ENCODE measurements at places on chromosomes 2 and 18.
A peak's percentile ranks its signal among the peaks of the same experiment; 100 is the strongest.

DNA sequence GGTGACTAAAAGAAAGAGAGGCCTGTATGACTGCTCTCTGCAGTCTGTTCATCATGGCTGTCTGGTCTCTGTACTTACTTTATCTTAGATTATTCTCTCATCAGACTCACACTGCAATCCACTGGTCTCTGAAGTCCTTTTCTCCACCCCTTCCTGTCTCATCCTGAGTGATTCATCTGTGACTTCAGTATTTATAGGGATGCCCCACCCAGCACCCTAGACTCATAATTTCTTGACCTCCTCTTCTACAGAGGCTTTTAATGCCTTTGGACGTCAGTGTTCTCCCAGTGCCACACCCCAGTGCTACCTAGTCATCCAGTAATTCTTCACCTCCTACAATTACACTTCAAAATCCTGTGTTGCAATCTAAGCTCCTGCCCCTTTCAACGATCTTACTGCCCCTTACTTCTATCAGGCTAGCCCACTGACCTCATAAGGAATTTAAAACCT is 14.9 kb upstream of the ITPRID2 start:
- DNase-seq = no peak

GRCh38 chr2:144595686-144596072 is 75.8 kb upstream of the ZEB2 start:
- no peak for DNase-seq

- no peak for DNase-seq
Measured at GRCh38 chr2:119739580-119740255, 20.0 kb upstream of the PTPN4 start.

DNA sequence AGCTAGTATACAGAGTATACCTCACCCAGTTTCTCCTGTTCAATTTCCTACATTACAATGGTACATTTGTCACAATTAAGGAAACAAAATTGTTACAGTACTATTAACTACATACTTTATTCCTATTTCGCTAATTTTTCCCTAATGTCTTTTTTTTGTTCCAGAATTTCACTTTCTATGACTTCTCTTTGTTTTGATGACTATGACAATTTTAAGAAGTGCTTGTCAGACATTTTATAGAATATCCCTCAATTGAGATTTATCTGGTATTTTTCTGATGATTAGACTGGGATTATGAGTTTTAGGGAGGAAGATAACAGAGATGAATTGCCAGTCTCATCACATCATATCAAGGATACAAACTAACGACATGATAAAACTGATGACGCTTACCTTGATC is 211.8 kb upstream of the STON1 start:
- DNase-seq = no peak

DNA sequence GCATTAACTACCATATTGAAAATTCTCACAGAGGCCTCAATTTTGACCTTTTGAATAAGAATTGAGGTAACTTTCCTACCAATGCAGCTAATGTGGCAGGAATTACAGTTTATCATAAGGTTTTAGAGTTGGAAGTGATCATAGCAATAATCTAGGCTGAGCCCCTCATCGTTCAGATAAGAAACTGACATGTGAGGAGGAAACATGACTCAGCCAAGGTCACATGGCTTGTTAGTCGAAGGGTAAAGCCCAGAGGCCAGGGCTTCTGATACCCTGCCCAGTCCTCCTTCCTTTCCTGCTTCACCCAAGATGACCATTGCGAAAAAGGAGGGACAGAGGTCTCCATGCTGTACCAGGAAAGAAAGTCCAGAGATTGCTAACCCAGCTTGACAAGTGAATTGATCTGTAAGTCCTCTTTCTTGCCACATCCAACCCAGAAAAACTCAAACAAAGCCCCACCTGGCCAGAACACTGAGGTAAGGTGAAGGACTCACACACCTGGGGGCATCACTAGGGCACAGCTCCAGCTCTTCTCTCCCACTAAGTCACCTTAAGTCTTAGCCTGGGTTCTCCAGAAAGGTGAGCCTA is 174.8 kb downstream of the EN1 start:
- no peak for DNase-seq

DNA sequence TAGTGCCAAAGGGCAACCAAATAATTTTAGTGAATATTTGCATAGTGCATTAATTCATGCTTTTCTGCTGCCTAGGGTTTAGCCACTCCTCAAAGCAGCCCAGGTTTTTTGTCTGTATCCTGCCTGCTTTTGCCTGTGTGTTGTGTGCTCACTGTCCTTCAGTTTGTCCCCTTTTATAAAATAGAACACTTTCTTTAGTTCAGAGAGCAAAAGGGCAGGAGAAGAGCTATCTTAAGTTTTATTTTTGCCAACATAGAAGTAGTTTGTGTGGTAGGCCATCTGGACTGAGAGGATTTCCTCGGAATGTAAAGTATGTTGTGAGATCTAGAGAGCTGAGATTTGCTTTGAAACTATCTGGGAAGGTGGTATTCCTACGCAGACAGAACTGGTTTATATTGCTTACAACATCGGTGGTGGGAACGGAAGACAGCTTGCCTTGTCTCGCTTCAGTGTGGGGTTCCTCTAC is 64.9 kb downstream of the EML4 start:
- no peak for DNase-seq

DNA sequence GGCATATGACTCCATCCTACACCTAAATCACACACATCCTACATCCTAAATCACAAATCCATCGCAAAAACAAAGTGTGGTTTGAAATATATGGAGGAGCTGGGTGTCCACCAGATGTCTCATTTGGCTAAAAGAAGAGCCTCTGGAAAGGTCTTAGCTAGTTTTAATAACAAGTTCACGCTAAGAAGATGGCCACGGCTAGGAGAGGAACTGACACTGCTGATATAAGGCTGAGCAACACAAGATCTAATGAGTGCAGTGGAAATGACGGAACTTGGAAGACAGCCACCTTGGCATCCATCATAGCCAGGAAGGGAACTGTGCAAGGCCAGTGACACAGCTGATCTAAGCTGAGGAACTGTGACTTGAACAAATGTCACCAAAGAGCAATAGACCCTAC is 60.0 kb upstream of the AGAP1 start:
- DNase-seq = no peak

- DNase-seq = no peak
Measured at GRCh38 chr18:64115881-64116280, 33.0 kb downstream of the LINC00305 start.

- DNase-seq = no peak
Measured at GRCh38 chr2:194486326-194486725, 1170.7 kb upstream of the SLC39A10 start.

DNA sequence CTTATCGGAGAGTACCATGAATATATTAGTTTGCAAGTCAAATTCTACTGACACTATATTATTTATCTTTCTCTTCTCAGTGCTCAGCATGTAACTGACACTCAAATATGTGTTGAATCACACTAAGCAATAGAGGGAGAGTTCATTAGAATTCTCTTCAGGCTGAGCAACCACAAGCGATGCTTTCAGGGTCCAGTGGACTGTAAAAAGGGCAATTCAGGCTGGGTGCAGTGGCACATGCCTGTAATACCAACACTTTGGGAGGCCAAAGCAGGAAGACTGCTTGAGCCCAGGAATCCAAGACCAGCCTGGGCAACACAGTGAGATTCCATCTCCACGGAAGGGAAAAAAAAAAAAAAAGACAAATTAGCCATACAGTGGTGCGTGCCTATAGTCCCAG is 16.3 kb downstream of the PDE6D start:
- DNase-seq = no peak

DNA sequence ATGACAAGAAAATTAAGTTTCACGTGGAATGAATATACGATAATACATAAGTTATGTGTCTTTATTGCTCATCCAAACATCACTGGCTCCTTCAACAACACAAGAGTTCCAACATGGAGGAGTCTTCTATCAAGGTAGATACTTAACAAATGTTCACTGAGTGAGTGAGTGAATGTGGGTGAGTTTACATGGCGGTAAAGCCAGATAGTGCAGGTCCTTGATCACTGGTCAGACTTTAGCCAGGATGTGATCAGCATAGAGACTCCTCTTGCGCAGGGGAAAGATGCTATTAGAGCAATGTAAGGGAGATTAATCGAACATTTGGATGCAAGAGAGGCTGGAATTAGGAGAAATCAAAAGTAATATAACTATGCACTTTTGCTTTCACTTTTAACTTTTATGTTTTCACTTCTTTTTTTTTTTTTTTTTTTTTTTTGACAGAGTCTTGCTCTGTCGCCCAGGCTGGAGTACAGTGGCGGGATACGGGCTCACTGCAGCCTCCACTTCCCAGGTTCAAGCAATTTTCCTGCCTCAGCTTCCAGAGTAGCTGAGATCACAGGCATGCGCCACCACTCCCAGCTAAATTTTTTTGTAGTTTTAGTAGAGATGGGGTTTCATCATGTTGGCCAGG is 249.0 kb upstream of the ID2 start:
- no peak for DNase-seq

DNA sequence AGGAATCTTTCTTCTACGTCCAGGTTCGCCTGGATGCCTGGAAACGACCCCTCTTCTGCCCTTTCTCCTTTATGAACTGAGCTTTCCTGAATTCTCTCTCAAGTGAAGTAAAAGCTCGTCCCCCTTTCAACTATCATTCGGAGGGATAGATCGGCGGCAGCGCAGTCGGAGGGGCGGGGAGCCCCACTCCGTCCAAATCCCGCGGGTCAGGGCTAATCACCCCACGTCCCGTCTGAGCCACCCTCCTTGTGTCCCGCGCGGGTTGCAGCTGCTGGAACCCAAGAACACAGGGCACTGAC is 367 bp downstream of the FBXO48 start:
- DNase-seq = no peak

DNA sequence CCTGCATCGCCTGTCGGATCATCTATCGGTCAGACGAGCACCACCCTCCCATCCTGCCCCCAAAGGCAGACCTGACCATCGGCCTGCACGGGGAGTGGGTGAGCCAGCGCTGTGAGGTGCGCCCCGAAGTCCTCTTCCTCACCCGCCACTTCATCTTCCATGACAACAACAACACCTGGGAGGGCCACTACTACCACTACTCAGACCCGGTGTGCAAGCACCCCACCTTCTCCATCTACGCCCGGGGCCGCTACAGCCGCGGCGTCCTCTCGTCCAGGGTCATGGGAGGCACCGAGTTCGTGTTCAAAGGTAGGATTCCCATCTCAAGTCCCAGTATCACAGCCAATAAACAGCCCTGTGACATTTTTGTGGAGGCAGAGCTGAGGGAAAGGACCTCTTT is 31.0 kb downstream of the APCDD1 start:
- no peak for DNase-seq

- no peak for DNase-seq
Measured at GRCh38 chr2:156897548-156897947, 360.0 kb upstream of the GALNT5 start.

DNA sequence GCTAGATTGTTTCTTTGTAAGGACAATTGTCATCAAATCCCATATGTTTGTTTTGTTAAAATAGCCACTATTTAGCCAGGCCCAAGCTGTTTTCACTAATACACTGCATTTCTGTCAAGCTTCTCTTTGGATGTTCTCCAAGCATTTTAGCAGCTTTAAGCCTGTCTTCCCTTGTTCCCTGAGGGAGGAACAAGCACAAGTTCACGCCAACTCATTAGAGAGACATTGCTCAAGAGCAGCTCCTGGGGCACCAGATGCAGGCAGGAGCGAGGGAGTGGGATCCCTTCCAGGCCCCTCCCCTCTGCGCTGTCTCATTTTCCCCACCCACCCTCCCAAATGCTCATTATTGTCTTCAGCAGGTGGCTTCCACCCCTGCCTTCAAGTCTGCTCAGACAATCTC is 32.6 kb upstream of the PPP3R1 start:
- DNase-seq = no peak

DNA sequence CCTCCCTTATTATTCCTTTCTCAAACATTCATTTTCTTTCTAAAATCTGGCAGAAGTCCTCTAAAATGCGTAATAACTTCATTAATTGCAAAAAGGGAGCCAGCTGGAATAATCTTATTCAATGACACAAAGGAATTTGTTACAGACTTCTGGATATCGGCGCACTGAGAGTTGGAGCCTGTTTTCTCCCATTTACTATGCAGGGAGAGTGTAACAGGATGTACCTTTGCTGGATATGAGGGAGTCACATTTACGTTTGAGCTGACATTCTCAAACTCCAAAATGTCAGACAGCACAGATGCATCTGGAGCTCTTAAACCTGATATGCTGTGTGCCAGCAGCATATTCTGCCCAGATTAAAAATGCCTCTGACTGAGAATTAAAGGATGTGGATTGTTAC is 275.3 kb downstream of the TMX3 start:
- no peak for DNase-seq

DNA sequence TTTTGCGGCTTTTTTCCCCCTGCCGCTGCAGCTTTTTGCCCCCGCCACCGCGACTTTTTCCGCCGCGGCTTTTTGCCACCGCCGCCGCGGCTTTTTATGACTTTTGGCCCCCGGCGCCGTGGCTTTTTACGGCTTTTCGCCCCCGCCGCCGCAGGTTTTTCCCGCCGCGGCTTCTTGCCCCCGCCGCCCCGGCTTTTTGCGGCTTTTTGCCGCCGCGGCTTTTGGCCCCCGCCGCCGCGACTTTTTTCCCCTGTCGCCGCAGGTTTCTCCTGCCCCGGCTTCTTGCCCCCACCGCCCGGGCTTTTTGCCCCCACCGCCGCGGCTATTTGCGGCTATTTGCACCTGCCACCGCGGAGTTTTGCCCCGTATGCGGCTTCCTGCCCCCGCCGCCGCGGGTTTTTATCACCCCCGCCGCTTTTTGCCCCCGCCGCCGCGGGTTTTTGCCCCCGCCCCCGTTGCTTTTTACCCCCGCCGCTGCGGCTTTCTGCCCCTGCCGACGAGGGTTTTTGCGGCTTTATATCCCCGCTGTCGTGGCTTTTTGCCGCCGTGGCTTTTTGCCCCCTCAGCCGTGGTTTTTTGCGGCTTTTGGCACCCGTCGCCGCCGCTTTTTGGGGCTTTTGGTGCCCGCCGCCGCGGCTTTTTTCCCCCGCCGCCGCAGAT is 2750.9 kb downstream of the RPIA start:
- peak; percentile 42 for DNase-seq

DNA sequence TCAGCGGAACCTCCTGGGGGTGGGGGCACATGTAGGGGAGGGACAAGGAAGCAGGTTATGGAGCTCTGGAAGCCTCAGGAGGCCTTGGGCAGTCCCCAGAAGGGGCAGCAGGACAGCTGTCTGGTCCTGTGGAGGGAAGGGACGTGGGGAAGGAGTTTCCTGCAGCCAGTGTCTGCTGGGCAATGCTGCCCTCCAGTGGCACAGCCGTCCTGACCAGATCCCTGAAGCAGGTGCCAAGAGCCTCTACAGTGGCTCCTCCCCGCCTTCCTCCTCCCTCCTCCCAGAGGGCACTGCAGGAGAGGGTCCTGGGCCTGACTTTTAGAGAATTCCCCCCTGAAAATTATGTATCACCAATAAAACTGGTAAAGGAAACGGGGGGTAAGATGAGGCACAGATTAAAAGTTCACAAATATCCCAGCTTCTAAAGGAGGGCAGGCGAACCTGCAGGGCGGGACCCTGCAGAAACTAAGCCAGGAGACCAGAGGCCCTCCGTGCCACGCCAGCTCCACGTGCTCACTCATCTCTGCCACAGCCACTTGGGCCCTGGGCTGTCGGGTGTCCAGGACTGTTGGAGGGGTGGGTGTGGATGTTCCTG is 258.5 kb downstream of the TWIST2 start:
- no peak for DNase-seq

- peak; percentile 8 for DNase-seq
Measured at GRCh38 chr2:72991439-72991725, 74.1 kb downstream of the EMX1 start.
